Effector memory CD8-positive, alpha-beta T cell (primary cell): ENCODE measurements at places on chromosomes 13 and 19.

DNA sequence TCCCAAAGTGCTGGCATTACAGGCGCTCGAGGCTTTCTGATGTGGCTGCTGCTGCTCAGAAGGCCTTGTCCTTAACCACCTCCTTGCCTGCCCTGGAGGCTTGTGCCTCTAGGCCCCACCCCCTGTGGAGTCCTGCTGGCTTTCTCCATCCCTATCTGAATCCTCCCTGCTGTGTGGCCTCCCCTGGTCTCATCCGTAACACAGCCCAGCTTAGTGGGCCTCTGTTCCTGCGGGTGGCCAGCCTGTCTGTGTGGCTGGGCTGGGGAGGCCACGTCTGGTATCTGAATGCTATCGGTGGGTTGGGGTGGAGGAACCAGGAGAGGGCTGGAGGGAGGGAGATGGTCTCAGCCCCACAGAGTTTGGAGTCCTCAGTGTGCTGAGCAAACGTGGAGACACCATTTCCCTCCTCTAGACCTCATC is 4.7 kb downstream of the RPL28 start:
- no peak for DNase-seq

DNA sequence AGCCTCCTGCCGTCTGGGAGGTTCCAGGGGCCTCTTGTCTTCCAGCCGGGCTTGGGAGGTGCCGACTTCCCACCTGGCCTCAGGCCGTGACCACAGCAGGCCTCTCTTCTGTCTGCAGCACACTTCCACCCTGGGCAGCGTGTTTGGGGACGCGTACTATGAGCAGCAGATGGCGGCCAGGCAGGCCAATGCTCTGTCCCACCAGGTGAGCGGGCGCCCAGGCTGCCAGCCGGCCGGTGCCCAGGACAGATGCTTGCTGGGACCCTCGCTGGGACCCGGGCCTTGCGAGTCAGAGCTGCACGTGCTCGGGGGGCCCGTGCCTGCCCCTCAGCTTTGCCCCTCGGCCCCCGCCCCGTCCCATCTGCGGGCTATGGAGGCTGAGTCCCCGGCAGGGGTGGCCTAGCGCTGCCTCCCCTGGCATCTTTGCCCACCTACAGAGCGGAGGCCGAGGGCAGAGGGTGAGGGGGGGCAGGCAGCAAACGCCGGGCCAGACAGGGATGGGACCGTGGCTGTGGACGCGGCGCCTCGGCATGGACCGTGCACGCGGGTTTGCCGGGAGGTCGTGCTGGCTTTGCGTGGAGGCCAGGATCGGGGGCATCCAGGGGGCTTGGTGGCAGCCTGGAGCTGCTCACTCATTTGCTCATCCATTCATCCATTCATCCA is 16.2 kb downstream of the COMP start:
- DNase-seq = no peak

- DNase-seq = no peak
Observed at GRCh38 chr13:100875392-100876043, 200.9 kb upstream of the TMTC4 start.

GRCh38 chr19:13079542-13079986 is 23.1 kb downstream of the LYL1 start:
- no peak for DNase-seq

DNA sequence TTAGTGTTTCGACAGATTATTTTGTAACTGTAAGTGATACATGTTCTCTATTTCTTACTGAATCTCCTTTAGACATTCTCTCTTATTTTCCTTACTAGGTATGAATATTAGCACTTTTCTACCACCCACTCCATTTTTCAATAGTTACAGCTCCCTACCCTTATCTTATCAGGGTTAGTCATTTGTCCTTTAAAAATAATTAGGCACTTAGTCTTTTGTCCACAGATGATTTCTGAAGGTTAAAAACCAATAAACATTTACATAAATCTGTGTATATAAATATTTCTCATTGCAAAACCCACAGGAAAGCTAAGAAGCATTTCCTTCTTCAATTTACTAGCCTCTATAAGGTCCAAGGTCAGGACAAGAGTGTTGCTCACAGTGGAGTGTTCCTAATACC is 624.1 kb upstream of the MIR17HG start:
- no peak for DNase-seq

GRCh38 chr13:23510979-23511735 is 59.1 kb upstream of the TNFRSF19 start:
- DNase-seq = no peak

GRCh38 chr13:41216160-41216559 is 21.8 kb upstream of the KBTBD7 start:
- DNase-seq = no peak

DNA sequence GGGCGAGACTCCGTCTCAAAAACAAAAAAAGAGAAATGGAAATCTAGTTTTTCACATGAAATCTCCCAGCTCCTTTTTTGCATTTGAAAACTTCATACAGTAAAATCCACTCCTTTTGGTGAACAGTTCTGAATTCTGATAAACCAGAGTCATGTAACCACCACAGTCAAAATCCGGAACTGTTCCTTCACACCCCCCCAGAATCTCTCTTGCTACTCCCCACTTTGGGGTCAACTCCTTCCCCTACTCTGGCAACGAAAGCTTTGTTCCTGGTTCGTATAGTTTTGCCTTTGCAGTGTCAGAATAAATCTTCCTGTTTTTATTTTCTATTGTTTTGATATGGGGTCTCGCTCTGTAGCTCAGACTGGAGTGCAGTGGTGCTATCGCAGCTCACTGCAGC is 23.7 kb downstream of the RCN3 start:
- no peak for DNase-seq

DNA sequence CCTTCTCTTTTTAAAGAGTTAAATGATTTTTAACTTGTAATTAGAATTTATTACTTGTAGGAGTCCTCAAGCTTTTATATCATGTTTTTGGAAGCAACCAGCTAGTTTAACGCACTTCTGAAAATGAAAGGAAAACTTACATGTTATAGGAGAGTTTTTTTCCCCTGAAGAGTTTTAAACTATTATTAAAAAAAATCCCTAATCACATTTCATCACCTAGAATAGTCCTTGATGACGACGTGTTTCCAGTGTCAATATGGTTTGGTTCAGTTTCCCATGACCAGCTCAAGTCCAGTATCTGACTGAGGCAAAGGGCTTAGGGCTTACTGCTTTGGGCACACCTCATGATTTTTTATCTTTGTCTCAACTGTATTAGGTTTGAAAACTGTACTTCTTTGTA is 36.0 kb downstream of the URI1 start:
- DNase-seq = no peak

- no peak for DNase-seq
Observed at GRCh38 chr13:98846521-98846920, 94.0 kb upstream of the SLC15A1 start.
